ENCODE measurements at places on chromosomes 2 and 18.

DNA sequence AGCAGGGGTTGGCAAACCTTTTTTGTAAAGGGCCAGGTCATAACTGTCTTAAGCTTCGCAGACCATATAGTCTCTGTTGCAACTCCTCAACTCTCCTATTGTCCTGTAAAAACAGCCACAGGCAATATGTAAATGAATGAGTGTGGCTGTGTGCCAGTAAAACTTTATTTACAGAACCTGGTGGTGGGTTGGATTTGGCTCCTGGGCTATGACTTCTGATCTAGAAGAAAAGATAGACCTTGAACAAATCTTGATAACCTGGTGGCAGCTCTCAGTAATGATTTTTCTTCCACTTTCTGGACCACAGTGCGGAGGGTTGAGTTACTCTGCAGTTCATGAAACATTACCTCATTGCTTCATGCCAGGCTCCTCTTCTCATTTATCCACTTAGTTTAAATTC lies 139.3 kb downstream of the MYCN start:
- DNase-seq, result no peak

DNA sequence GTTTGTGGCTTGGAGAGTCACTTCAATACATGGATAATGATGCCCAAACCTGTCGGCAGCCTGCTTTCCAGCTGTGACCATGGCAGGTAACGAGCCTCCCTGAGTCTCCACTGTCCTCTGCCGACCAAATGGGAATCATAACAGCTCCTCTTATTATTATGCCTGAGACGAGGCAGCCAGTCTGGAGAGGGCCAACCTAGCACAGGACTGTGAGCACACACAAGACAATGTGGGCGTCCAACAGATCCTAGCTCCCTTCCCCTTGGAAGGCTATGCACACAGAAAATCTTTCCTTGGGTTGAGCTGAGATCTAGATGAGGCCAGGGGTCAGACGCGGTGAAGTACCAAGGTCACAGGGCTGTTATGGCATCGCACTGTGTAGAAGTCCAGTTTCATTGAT lies 890 bp upstream of the SLC4A3 start:
- no peak for DNase-seq

DNA sequence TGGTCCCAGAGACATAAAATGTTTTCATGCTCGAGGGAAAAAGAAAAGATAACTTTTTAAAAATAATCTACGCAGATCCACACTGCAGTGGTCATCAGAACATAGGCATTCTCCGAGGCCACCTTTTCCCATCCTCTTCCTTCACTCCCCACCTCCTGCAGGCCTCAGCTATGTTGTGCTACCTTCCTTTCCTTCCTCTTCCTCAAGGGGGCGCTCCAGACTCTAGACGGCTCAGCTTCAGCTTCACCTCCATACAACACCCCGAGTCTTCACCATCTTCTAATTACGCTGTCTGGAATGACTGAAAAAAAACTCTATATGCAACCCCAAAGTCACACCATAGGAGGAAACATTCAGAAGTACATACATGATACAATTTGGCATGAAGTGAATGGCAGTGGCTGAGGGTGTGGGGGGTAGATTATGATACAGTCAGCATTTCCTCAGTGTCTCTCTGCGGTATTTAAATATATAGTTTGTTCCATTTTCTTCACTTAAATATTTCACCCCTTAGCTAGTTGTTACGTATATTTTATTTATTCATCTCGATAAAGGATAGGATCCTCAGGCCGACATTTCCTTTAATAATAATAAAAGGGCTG lies 583.6 kb downstream of the IRS1 start:
- DNase-seq, result peak; percentile 32

GRCh38 chr2:226124548-226125011 lies 675.0 kb downstream of the IRS1 start:
- no peak for DNase-seq

DNA sequence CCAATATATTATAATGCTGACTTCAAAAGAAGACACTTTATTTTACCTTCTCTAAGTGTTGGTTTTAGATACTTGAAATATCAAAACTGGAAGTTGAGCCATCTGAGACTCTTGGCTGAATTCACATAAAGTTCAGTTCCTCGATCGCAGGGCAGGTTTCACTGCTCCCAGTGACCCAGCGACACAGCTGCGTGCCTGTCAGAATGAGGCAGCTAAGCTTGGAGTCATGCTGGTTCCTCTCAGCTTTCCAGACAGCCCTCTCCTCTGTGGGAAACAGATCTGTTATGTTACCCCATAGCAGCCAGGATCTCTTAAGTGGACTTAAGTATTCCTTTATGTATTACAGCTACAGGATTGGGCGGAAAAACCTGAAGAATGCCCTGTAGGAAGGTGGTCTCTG lies 142.8 kb upstream of the ALPP start:
- no peak for DNase-seq

GRCh38 chr2:10957391-10957790 lies 45.7 kb downstream of the KCNF1 start:
- no peak for DNase-seq

- no peak for DNase-seq
Observed at GRCh38 chr2:105085525-105085924, 47.7 kb downstream of the MRPS9 start.

- peak; percentile 40 for DNase-seq
Observed at GRCh38 chr2:27262379-27263286, at the start of gene SLC30A3. Gene SLC30A3 (minus strand): TSS chr2:27263047. CDS start chr2:27262906, 141 bp downstream.

GRCh38 chr2:186717320-186718007 lies 23.6 kb downstream of the FAM171B start:
- DNase-seq, result no peak

DNA sequence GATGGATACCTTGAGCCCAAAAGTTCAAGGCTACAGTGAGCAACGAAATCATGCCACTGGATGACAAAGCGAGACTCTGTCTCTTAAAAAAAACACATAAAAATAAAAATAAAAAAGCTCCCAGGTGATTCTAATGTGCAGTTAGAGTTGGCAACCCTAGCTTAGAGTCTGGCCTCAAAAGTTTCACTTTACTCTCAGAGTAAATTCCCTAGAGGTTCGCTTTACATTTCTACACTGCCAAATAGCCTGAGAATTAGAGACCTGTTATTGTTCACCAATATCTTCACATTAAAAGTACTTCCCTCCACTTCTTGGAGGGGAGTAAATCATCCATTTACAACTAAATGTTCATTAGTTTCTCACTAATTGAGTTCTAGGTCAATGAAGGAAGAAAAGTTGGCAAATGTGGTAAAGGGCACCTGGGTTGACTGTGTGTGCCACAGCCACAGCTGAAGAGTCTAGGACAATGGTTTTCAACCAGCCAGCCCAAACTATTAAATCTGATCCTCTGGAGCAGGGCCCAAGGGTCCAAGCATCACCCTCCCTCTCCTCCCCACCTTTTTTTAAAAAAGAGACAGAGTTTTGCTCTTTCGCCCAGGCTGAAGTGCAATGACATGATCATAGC lies 15.2 kb upstream of the TMEM37 start:
- no peak for DNase-seq

DNA sequence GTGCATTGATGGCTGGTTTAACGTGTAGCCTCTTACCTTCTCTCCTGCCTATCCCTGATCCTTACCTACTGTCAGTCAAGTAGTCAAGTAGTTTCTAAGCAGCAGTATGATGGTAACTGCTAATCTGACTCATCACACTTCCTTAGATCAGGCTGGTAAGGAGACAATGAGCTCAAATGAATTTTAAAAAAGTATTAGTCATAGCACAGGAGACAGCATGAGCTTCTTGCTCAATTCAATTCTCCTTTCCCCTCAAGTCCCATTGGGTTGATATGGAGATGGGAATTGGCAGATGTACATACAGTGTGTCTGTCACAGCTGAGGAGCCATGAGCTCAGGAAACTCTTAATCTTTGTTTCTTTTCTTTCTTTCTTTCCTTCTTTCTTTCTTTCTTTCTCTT lies 799.7 kb downstream of the LRP1B start:
- DNase-seq, result no peak

GRCh38 chr2:75647771-75648170 lies 1.2 kb downstream of the MRPL19 start:
- DNase-seq, result no peak

GRCh38 chr2:120105360-120105759 lies 92.5 kb downstream of the EPB41L5 start:
- DNase-seq, result no peak

DNA sequence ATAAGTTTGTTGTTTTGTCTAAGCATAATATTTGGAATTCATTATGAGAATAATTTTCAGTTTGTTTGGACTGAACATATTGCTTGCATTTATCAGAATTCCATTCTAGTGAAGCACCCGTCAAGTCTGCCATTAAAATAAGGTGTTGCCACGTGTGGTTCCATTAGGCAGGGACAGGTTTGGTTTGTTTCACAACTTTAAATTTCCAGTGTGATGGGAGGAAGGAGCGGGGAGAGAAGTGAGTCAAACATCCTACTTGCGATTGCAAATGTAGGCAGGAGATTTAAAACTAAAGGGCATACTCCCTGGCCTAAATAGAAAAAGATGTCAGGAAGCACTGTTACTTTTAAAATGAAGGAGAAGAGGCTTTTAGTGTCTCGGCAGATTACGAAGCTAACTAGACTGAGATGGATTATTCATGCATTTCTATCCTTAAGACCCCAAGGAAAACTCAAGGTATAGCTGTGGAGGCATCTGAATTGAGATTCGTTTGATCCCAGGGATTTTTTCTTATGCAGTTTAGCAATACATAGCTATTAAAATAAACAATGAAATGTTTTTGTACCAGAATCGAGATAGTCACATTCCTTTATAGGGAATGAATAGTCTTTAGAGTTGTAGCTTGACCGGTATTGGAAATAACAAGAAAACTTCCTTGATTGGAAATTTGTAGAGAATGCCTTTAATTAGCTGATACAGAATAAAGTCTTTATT lies 19.8 kb downstream of the GRHL1 start:
- no peak for DNase-seq

DNA sequence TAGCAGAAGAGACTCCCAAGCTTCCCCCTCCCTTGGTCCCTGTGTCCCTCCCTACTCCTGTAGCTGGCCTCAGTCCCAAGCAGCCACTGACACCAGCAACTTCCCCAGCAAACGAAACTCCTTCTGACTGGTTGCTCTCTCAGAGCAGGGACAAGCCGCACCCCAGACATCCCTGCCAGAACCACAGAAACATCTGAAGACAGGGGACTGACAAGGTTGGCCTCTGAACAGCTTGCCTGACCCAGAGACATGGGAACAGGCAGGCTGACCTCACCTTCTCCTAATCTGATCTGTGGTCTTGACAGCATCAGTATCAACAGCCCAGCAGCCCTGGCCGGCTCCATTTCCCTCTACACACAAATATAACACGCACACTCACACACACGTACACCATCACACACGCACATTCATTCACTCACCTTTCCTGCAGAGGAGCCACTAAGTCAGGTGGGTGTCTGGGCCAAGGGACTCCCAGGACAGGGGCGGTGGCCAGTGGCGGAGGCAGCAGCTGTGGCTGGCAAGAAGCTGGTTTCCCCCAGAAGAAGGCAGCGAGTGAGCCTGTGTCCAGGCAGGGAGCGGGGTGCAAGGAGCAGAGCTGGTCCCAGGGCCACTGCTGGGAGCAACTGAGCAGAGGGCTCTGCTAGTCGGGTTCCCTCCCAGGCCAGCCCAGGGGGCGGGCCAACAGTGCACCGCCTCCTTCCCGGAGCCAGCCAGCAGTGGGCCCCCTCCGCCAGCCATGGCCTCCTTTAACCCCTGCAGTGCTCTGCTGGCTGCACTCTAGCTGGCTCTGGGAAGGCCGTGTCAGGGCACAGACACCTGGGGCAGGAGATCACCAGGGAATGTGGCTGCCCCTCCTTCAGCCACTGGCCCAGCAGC lies 59.1 kb downstream of the TNS1 start:
- no peak for DNase-seq

GRCh38 chr2:84181927-84182326 lies 277.2 kb downstream of the SUCLG1 start:
- no peak for DNase-seq

- DNase-seq, result no peak
Observed at GRCh38 chr2:180472133-180472532, 465.0 kb upstream of the CWC22 start.

DNA sequence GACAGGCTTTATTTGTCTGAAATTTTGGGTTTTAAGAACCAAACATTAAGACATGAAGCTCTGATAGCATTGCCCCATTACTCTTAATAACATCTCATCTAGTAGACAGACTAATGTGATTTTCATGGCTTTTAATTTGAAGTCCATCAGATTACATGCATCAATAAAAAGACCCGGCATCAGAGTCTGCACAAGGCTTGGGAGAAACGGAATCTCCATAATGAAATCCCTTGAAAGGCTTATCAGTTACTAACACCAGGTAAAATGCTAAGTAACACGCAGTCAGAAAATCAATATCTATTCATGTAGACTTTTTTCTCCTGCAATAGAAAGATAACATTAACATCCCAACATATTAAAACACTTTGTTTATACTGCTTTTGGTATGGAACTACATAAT lies 1485.2 kb upstream of the DDX18 start:
- DNase-seq, result no peak

DNA sequence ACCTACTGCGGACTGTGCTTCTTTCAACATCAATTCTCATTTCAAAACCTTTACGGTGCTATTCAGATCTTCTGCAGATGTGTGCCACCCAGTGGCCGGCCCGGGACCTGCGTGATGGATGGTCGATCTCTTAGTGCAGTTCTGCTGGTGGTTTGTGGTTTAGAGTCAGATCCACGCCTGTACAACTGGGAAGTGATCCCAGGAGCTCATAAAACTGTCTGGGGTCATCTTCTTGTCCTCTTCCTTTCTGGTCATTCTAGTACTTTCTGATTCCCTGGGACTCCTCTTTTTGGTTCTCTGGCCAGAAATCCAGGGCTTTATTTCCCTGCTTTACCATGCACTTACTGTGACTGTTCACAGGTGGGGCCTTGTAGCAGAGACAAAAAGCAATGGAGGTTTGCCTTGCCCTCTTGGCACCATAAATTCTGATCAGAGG lies 15.8 kb upstream of the SELENOI start:
- DNase-seq, result peak; percentile 67

DNA sequence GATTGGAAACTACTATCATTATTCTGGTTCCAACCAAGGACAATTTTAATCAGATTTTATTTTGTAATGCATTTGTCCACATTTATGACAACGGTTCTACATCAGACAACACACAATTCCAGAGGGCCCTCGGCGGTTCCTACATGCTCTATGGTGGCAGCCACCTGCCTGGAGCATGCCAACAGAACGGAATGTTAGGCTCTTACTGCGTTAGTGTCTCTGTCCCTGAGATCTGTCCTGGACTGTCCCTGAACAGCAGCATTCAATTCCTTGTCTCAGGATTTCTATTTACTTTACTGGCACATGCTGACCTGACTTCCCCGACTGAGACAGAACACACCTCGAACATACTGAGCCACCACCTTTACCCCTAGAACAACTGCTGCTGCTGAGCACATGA lies 117.7 kb downstream of the CCBE1 start:
- no peak for DNase-seq

- no peak for DNase-seq
Observed at GRCh38 chr2:17319090-17319489, 199.2 kb downstream of the RAD51AP2 start.
